Naive thymus-derived CD4-positive, alpha-beta T cell (primary cell): ENCODE measurements at places on chromosomes 6 and 20. TPM values are rescaled to one million over a fixed set of nuclear protein-coding genes. Genes with fewer than 3 reads are reported as not detected.

DNA sequence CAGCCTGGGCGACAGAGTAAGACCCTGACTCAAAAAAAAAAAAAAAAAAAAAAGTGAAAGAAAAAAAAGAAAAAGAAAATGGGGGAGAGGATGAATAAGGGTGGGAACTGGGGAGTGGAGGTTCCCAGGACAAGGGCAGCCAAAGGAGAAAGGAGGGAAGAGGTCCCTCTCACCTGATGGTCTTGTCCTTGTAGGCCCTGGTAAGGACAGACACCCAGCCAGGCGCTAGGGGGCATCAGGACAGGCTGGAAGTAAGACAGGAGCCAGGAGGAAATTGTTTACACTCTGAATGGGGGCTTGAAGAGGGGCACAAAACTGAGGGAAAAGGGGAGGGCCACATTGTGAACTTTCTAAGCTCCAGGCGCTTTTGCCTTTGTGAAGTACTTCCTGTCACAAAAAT is 2.3 kb upstream of the ALDH5A1 start:
- no peak overlapping the region for H3K27ac ChIP-seq
- peaks cover 15% of the 10 kb centered on the region for H3K4me1 ChIP-seq
- H3K27me3 ChIP-seq: no peaks in the 10 kb centered on the region
- H3K4me3 ChIP-seq: no peak overlapping the region
- no peak for DNase-seq
- no peaks in the 10 kb centered on the region for H3K36me3 ChIP-seq

GRCh38 chr6:7672066-7673062 is 53.5 kb upstream of the BMP6 start:
- H3K27ac ChIP-seq: no peak overlapping the region
- no peak overlapping the region for H3K4me3 ChIP-seq
- no peaks in the 10 kb centered on the region for H3K4me1 ChIP-seq
- H3K27me3 ChIP-seq: no peaks in the 10 kb centered on the region
- no peaks in the 10 kb centered on the region for H3K36me3 ChIP-seq

GRCh38 chr6:45896783-45897441 is 118.7 kb downstream of the CLIC5 start:
- no peaks in the 10 kb centered on the region for H3K36me3 ChIP-seq
- DNase-seq: no peak
- H3K27ac ChIP-seq: no peak overlapping the region
- no peak overlapping the region for H3K4me3 ChIP-seq
- H3K4me1 ChIP-seq: peaks cover 3% of the 10 kb centered on the region
- no peaks in the 10 kb centered on the region for H3K27me3 ChIP-seq

Gene TTI1
- polyA plus RNA-seq: 25.0 TPM

GRCh38 chr6:106509420-106510089 is 119.7 kb downstream of the RTN4IP1 start:
- H3K4me1 ChIP-seq: peaks cover 8% of the 10 kb centered on the region
- DNase-seq: no peak
- H3K27ac ChIP-seq: no peak overlapping the region
- H3K4me3 ChIP-seq: peak overlapping the region; percentile 92

DNA sequence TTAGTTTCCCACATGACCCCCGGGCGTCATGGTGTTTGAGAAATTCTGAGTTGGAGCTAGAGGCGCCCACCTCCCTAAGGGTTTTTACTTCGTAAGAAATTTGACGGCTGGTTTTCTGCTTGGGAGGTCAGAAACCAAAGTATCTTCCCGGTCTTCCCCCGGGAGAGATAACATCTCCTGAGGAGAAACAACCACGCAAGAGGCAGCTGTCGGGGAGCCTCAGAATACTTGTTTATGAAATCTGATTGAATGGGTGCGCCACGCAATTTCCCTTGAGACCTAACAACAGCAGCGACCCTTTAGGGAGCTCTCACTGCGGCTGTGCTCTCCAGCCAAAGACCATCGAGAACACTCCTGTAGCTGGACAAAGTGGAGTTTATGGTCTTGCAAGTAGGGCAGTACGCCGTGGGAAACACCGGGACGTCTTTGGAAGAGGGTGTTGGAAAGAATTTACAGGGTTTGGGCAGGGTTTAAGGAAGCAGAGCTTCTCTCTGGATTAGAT is 608 bp upstream of the EIF2S2 start:
- DNase-seq: no peak
- no peaks in the 10 kb centered on the region for H3K27me3 ChIP-seq
- H3K4me1 ChIP-seq: peaks cover 24% of the 10 kb centered on the region
- H3K27ac ChIP-seq: peak overlapping the region; percentile 89
- no peaks in the 10 kb centered on the region for H3K36me3 ChIP-seq

- H3K36me3 ChIP-seq: no peaks in the 10 kb centered on the region
- DNase-seq: no peak
- no peaks in the 10 kb centered on the region for H3K4me1 ChIP-seq
- H3K4me3 ChIP-seq: no peak overlapping the region
- no peak overlapping the region for H3K27ac ChIP-seq
These were observed 31.3 kb upstream of the SH3BGRL2 start for GRCh38 chr6:79599725-79600259.

- H3K4me1 ChIP-seq: peaks cover 32% of the 10 kb centered on the region
- H3K4me3 ChIP-seq: no peak overlapping the region
- peak overlapping the region; percentile 71 for H3K27ac ChIP-seq
- H3K36me3 ChIP-seq: no peaks in the 10 kb centered on the region
- DNase-seq: peak; percentile 45
- H3K27me3 ChIP-seq: no peaks in the 10 kb centered on the region
These were observed 2.0 kb upstream of the VARS1 start for GRCh38 chr6:31797588-31797987.

Gene ZHX3
- polyA plus RNA-seq: 6.6 TPM

Gene BMP5
- polyA plus RNA-seq: not detected
